ENCODE measurements at places on chromosomes 13 and 19.

- no peak for DNase-seq
Measured at GRCh38 chr13:31775686-31776085, 36.4 kb downstream of the RXFP2 start.

DNA sequence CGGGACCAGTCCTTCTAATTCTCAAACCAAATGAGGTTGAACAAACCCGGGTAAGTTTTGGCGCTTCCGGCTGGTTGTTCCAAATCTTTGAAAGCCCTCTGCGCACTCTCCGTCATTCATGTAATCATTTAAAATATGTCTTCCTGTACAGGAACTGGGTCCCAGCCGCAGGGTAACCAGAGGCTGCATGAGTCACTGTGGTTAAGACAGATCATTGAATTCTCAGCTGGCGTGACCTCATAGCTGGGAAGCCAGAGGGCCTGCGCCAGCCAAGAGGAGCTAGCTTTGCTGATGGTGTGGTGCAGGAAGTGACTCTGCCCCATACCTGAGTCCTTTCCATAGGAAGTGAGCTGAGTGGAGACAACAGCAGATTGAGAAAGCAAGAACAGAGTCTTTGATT, 135.2 kb downstream of the TSHZ3 start:
- DNase-seq = no peak

DNA sequence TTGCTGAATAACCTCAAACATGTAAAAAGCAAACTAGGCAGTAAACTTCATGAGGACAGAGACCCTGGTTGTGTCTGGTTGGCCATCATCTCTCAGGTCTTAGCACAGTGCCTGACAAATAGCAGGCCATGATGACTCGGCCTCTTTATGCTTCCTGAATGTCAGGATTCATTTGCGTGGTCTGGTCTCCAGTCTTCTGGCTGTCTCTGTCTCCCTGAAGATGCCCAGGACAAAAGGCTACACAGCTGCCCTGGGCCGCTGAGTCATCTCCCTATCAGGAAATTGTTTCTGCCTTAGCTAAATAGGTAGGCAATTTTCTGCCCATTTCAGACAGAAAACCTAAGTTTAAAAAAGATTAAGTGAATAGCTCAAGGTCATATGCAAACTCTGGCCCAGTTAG, 84.1 kb upstream of the FNDC3A start:
- no peak for DNase-seq

- no peak for DNase-seq
Measured at GRCh38 chr13:81988567-81988966, 1647.6 kb upstream of the SPRY2 start.

DNA sequence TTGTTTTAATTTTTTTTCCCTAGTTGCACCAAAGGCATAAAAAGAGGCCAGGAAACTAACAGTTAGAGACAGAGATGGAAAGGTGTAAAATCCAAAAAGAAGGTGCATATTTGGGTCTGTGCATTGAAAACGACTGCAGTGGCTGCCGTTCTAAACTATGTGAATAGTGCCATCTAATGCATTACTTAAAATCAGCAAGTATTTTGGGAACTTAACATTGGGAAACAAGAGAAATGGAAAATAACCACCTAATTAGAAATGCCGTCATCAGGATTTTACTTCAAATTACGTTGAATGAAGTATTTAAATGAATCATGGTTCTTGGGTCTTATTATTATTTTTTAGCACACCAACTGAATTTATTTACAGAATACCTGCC, 189.5 kb upstream of the MIR17HG start:
- no peak for DNase-seq

DNA sequence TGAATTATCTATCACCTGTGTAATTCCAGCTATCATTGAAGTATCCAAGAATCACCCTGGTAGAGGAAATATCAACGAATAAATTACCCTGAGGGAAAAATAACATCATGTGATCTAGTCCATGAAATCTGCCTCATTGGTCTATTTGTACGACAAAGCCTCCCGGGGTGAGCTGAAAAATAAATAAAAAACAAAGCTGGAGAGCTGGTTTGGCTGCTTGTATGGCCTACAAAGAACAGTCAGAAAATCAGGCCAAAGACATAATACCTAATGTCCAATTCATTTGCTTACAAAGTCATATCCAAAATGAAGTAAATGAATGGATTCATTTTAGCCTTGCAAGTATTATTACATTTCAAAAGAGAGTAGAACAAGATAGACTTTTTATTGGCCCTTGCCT, 449.9 kb downstream of the KLF12 start:
- DNase-seq = no peak

DNA sequence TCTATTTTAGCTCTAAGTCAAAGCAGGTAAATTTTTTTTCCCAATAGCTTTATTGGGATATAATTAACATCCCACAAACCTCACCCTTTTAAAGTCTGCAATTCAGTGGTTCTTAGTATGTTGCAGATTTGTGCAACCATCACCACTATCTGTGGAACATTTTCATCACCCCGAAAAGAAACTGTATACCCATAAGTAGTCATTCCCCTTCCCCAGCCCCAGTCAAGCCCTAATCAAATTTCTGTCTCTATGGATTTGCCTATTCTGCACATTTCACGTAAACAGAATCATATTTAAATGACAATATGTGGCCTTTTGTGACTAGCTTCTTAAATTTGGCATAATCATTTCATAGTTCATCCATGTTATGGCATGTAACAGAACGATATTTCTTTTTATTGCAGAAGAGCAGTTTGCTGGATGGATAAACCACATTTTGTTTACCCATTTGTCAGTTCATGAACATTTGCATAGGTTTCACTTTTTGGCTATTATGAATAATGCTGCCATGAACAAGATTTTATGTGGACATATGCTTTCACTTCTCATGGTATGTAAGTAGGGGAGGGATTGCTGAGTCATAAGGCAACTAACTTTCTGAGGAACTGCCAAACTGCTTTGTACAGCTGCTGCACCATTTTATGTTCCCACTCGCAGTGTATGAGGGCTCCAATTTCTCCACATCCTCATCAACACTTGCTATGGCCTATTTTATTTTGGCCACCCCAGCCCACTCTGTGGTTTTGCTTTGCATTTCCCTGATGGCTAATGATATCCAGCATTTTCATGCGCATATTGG, 10.9 kb downstream of the SLC46A3 start:
- no peak for DNase-seq

DNA sequence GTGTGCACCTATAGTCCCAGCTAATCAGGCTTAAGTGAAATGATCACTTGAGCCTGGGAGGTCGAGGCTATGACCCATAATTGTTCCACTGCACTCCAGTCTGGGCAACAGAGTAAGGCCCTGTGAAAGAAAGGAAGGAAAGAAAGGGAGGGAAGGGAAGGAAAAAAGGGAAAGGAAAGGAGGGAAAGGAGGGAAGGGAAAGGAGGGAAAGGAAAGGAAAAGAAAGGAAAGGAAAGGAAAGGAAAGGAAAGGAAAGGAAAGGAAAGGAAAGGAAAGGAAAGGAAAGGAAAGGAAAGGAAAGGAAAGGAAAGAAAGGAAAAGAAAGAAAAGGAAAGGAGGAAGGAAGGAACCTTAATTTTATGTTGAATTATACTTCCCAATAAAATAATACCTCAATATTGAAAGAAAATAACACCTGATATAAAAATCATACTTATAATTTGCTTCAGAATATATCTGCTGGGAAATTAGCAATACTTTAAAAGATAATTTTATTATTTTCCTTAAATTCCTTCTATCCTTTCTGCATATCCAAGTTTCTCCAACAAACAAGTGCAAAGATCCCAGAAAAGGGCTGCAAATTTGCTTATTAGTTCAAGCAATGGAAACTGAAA, 177.3 kb downstream of the KLF12 start:
- DNase-seq = no peak

Measured in H9 (cell line).